ENCODE measurements at places on chromosomes 4 and X. TPM values are rescaled to one million over a fixed set of nuclear protein-coding genes. Genes with fewer than 3 reads are reported as not detected.

DNA sequence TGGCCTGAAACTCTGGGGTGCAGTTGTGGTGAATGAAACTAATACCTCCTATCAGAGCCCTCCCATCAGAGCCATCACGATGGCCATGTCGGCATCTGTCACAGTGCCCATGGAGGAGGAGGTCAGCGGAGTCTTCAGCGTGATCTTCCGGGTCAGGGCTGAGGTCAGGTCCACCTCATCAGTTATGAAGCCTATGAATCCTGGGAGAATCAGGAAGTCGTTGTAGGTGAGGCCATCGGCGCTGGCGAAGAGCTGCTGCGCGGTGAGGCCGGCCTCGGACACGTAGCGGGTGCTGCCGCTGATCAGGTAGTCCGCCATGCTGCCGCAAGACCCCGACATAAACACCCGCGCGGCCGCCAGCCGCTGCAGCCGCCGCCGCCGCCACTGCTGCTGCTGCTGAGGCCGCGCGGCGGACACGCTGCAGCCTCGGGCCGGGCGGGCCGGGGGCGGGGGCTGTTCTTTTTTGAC lies 376.7 kb upstream of the MAOA start:
- DNase-seq = no peak

DCAF12L1 gene
- 5.6 TPM for total RNA-seq

MAGEB3 gene
- not detected for total RNA-seq

GRCh38 chr4:33060674-33061542 lies 2340.7 kb downstream of the PCDH7 start:
- peak; percentile 91 for DNase-seq

TMEM255A gene
- 0.28 TPM for total RNA-seq

MAGEA4 gene
- total RNA-seq = 2.8 TPM

- no peak for DNase-seq
Measured at GRCh38 chrX:43224496-43224895, 431.6 kb upstream of the MAOA start.

DNA sequence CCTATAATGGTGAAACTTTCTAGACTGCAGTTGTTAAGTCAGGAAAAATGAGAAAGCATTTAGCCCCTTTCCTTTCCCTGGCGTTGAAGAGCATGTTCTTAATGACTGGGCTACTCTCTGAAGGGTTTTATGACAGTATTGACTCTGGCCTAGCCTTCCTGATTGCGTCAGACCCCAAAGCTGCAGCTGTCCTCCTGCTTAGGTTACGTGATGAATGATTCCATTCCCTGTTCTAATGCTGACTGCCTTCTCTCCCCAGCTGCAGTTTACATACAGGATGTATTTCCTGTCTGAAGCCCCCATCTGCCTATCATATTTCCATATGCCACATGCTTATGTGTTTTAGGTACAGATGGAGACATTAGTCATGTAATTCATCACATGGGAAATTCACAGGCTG lies 105.8 kb upstream of the EGFL6 start:
- no peak for DNase-seq

GRCh38 chrX:110806145-110806544 lies 10.5 kb upstream of the CHRDL1 start:
- no peak for DNase-seq

GRCh38 chr4:113435893-113436292 lies 325.6 kb downstream of the CAMK2D start:
- DNase-seq = peak; percentile 48

DNA sequence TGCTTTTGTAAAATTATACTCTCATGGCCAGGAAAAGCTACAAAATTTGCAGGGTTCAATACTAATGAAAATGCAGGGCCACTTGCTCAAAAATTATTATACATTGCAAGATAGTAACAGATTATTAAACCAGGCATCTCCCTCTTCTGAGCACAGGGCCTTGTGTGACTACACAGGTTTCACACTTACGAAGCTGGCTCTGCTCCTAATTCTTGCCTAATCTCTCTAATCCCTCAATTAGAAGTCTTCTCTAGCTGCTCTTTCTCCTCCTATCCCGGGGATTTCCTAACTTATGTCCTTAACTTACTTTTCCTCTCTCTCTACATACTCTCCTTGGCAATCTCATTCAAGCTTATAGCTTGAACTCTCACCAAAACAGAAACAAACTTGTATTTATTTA lies 168.3 kb downstream of the AREG start:
- DNase-seq = no peak

GRCh38 chrX:39633293-39633692 lies 464.5 kb downstream of the BCOR start:
- DNase-seq = no peak

DNA sequence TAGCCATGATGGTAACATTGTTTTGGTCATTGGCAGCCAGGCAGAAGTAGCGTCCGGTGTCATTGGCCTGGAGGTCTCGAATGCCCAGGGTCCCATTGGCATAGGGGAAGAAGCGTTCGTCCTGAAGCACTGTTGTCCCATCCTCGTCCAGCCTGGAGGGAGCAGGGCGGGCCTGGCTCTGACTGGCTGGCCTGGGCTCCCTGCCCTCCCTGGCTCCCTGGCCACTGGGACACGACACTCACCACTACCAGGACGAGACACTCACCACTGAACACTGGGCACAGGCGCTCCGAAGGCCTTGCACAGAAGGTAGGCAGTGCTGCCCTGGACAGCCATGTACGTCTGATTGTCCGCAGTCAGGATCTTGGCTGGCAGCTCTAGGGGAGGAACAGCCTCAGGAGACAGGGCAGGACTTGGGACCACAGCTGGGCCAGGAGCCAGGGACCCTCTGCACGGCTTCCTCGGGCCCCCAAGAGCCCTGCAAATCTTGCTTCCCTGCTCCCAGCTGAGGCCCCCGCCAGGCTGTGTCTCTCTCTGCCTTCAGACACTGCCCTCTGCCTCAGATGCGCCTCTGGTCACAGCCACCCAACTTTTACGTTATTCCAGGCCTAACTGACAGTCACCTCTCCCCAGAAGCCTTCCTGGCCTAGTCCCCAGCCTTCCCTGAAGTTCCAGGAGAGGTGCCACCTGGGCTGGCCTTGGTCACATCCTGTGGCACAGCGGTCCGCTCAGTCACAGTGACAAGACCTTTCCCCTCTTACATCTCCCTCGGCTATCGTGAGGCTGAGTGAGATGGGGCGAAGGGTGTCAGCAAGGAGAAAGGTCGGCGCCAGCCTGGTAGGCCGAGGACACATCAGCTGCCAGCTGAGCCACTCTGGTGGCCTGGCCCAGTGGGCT lies 17.1 kb downstream of the L1CAM start:
- no peak for DNase-seq

GRCh38 chrX:38669428-38669827 lies 108.1 kb downstream of the TSPAN7 start:
- DNase-seq = no peak

DNA sequence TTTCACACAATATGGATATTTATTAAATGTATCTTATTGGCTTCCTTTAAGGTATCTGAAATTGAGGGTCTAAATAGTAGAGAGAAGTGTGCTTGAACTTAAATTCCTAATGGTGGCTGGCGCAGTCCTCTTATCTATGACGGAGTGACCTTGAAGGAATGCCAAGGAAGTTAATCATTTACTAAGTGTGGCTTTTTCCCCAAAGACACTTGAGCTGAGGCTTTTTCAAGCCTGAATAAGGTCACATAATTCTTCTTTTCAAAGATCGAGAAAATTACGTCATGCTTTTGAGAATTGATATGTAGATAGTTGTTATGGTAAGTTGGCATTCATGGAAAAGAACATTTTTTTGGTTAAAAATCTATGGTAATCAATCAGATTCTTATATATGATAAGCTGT lies 11.7 kb upstream of the PRPS2 start:
- no peak for DNase-seq

DNA sequence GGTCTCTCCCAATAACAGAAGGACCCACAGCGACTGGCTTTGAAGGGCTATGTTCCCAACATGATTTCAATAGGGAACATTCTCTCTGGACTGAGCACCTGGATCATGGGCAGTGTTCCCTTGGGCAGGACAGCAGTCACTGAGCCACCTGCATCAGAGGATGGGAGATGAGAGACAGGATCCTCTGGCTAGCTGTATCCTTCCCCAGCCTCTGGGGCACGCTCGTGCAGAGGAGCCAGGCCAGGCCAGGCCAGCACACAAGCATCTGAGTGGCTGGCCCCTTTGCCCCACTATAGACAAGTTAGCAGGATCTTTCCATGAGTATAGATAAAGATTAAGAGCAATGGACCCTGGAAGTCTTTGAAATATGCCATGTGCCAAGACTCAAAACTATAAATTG lies 66.3 kb downstream of the NEUROG2 start:
- DNase-seq = peak; percentile 27

DNA sequence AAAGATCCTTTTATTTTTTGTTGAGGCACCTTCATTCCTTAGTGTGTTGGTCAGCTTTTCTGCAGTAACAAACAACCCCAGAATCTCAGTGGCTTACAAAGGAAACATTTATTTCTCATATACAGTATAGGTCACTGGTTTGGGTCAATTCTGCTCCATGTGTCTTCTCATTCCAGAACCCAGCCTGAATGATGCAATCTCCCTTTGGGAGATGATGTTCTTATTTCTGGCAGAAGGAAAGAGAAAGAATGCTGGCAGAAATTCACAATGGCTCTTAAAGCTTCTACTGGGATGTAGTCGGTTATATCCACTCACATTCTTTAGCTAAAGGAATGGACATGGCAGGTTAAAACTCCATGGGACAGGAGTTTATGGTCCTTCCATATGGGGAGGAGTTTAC lies 42.3 kb downstream of the IDS start:
- no peak for DNase-seq

PCDH11X gene
- total RNA-seq = 22.6 TPM

GAGE2A gene
- total RNA-seq = not detected

GRCh38 chrX:121496966-121497365 lies 449.6 kb downstream of the GLUD2 start:
- peak; percentile 1 for DNase-seq

ZFP92 gene
- 0.52 TPM for total RNA-seq

DNA sequence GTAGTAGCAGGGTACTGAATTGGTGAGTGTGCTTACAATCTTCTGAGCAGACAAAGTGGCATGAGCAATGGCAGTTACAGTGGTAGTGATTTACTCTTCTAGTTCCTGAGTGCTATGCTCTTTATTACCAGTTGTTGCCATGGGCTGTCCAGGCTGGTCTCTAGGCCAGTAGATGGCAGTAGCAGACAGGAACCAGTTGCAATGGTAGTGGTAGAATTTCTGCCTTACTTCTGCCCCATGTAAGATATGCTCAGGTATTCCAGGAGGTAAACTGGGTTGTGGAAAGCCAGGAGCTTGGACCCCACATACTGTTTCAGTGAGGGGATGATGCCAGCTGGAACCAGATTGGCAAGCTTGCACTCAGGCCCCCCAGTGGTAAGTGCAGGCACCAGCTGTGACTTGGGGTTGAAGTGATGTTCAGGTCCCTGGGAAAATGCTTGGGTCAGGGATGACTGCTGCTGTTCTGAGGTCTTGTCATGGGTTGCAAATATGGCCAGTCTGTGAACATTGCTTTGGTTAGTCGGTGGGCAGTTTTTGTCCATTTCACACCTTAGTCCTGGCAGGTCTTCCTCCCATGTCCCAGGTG lies 63.0 kb upstream of the ZXDB start:
- peak; percentile 50 for DNase-seq

FAM53A gene
- 1.6 TPM for total RNA-seq

DNA sequence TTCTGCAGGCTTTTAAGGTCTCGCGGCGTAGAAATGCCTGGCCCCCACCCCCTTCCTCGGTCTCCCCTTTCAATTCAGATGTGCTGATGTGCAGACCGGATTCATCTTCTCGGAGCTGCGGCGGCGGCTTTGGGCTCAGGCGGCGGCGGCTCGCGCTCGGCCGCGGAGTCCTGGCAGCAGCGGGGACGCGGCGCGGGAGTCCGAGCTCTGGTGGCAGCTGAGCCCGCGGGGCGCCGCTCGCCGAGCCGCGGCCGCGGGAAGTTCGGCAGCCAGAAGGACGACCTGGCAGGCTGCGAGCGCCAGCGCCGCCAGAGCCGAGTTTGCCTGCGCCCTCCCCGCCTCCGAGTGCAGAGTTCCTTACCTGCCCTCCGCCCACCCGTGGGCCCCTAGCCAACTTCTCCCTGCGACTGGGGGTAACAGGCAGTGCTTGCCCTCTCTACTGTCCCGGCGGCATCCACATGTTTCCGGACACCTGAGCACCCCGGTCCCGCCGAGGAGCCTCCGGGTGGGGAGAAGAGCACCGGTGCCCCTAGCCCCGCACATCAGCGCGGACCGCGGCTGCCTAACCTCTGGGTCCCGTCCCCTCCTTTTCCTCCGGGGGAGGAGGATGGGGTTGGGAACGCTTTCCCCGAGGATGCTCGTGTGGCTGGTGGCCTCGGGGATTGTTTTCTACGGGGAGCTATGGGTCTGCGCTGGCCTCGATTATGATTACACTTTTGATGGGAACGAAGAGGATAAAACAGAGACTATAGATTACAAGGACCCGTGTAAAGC lies 448 bp downstream of the TLL1 start:
- DNase-seq = peak; percentile 60

TCEAL4 gene
- total RNA-seq = 25.4 TPM

DNA sequence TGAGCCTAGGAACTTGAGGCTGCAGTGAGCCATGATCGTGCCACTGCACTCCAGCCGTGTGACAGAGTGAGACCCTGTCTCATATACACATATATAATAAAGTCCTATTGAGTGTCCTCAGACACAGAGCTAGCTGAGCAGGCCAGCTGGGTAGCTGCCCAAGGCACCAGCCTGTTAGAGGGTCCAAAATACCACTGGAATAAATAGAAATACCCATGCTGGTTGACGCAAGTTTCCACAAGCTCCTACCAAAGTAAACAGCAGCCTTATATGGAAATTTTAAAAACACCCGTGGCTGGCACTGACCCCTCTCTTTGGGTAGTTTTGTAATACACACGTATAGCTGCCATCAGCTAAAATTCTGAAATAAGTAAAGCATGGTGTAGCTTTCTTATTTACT lies 348.6 kb downstream of the BCOR start:
- DNase-seq = no peak

HERC5 gene
- total RNA-seq = 23.0 TPM

DNA sequence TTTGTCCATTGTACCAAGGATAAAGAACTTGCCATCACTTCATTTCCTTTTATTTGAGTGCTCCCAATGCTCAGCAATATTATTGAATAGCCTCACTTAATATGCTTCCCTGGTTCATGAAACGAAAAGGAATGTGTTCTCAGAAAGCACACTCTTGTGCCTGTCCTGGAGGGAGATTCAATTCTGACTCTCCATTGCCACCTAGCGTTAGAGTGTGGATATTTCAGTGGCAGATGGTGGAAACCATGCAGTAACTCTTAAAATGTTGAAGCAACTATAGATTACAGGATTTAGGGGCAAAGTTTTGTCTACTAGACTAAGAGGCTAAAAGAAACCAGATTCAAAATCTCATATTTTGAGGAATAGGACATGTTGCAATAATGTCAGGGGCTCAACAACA lies 36.0 kb downstream of the GAB3 start:
- peak; percentile 60 for DNase-seq

BLOC1S4 gene
- total RNA-seq = 35.2 TPM

All from GM23338 (cell line).